Esophagus squamous epithelium (tissue), 5 donors: ENCODE measurements at places on chromosomes 7 and 10.

- no peak for DNase-seq
Measured at GRCh38 chr7:101588131-101588935, 40.8 kb downstream of the MYL10 start.

DNA sequence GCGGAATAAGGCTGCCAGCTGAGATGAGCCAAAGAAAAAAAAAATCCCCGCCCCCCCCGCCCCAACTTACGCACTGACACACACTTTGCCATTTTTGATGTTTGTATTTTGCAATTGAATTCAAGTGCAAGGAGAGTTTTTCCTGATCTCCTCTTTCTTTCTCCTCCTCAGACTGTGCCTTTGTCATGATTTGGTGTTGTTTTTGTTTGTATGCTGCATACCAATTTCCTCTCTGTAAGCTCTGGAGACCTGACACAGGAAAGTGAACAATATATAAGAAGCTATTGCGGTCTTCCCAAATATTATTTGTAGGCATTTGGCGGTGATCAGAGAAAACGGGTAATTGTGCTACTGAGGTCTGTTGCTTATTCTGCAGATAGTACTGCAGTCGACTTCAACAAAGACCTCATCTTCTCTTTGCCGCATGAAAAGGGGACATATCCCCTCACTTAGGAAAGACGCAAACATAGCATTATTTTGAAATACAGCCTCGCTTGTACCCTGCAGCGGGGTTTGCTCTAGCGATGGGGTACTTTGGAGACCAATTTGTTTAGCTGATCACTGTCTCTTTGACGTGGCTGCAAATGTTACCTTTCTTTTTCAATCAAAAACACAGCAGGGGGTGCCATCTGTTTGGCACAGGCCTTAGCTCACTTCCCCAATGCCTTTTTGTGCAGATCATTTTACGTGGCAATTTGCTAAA lies 206.6 kb downstream of the SKAP2 start:
- DNase-seq: no peak

DNA sequence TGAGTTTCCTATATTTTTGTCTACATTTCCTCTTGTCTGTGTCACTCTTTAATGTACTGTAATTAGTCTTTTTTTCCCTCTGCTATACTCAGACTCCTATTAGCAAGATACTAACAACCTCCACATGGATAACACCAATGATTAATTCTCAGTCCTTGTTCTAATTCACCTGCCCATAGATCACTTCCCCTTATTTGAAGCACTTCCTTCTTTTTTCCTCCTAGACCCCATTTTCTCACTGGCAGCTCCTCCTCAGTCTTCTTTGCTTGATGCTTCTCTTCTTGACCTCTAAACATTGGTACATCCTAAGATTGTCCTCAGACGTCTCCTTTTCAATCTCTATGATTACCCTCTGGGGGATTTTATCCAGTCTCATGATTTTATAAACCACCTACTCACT lies 98.2 kb upstream of the IMMP2L start:
- DNase-seq: no peak

DNA sequence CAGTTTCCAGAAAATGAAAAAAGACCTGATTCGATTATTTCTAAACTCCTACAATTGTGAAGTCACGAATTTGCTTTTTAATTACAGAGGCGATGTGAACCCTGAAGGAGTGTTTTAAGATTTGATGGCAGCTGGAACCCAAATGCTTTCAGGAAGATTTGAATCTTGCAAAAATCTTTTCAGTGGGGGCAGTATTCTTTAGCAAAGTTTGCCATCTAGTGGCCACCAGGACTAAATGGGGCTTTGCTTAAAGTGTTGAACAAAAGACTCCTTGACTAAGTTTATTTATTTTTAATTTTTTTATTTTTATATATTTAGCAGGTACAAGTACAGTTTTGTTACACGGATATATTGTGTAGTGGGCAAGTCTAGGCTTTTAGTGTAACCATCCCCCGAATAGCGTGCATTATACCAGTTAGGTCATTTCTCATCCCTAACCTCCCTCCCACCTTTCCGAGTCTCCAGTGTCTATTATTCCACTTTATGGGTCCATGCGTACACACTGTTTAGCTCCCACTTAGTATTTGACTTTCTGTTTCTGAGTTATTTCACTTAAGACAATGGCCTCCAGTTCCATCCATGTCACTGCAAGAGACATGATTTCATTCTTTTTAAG lies 98.8 kb downstream of the CACNB2 start:
- no peak for DNase-seq

- DNase-seq: no peak
Measured at GRCh38 chr7:114979388-114979787, 57.5 kb downstream of the MDFIC start.

- no peak for DNase-seq
Measured at GRCh38 chr7:1434165-1434718, 25.0 kb downstream of the MICALL2 start.

GRCh38 chr10:62852961-62853702 lies 37.0 kb upstream of the EGR2 start:
- no peak for DNase-seq

- no peak for DNase-seq
Measured at GRCh38 chr7:34991938-34992840, 45.1 kb downstream of the DPY19L1 start.

DNA sequence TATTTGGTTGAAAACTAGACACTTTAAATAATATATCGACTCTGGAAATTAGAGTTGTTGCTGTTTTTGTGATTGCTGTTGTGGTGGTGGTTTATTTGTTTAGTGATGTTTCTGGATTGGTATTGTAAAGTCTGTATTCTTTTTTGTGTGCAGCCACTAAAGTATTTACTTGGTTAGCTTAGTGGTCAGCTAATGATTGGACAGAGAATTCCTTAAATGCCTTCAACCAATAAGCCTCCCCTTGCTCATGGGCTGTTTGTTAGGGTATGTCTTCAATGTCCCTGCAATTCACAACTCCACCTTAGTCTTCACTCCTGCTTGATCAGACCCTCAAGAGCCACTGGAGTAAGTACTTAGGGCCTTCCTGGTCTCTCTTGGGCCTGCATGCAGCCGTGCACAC lies 71.0 kb downstream of the PAXIP1 start:
- no peak for DNase-seq

GRCh38 chr10:42827201-42827600 lies 44.6 kb downstream of the BMS1 start:
- no peak for DNase-seq

- no peak for DNase-seq
Measured at GRCh38 chr7:69032848-69033247, 565.4 kb upstream of the AUTS2 start.

DNA sequence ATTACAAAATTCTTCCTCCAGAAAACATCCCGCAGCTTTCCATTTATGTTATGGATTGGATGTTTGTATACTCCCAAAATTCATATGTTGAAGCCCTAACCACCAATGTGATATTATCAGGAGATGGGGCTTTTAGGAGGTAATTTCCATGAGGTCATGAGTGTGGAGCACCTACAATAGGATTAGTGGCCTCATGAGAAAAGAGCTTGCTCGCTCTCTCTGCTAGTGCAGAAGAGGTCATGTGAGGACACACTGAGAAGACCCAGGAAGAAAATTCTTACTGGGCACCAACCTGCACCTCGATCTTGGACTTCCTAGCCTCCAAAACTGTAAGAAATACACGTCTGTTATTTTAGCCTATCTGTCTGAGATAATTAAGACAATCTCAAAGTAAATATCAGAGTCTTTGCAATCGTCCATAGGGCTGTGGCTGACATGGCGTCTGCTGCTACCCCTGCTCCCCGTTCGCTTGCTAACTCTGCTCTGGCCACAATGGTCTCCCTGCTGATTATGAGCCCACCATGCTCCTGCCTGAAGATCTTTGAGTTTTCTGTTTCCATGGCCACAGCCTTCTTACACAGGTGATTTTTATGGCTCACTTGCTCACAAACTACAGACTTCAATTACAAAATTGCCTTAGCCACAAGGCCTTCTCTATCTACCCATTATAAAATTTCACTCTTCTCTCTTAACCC lies 333.3 kb downstream of the CACNA2D1 start:
- DNase-seq: no peak

DNA sequence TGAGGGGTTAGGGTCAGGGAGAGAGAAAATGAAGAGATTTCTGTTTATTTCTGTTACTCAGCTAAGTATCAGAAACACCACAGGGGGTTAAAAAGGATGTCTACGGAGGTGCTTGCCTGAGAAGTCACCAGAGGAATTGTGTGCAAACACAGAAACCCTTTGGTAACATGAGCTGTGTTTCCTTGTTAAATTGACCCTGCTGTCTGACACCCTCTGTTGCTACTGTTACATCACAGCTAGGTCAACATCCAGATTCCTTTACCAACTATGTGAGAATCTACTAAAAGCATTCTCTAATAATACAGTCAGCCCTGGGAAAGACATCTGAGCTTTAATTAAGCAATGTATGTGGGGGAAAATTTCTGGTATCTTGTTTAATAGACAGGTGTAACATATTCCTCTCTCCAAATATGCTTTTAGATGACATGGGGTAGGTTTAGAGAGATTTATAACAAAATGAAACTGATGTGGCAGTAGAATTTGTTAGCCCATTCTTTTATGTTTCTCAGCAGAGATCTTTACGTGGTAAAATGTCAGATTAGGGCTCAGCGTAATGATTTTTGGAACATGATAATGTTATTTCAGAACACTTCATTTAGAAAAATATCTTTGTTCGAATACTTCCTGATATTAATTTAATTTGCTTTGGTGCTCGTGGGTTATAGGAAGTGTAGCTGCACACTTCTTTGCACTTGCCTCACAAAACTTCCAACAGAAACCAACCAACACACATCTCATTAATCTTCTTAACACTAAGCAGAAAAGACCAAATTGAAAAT lies 168.0 kb upstream of the AHR start:
- DNase-seq: no peak

GRCh38 chr10:58897236-58897635 lies 279.2 kb upstream of the PHYHIPL start:
- no peak for DNase-seq

GRCh38 chr10:83372646-83373045 lies 766.7 kb upstream of the GHITM start:
- no peak for DNase-seq

DNA sequence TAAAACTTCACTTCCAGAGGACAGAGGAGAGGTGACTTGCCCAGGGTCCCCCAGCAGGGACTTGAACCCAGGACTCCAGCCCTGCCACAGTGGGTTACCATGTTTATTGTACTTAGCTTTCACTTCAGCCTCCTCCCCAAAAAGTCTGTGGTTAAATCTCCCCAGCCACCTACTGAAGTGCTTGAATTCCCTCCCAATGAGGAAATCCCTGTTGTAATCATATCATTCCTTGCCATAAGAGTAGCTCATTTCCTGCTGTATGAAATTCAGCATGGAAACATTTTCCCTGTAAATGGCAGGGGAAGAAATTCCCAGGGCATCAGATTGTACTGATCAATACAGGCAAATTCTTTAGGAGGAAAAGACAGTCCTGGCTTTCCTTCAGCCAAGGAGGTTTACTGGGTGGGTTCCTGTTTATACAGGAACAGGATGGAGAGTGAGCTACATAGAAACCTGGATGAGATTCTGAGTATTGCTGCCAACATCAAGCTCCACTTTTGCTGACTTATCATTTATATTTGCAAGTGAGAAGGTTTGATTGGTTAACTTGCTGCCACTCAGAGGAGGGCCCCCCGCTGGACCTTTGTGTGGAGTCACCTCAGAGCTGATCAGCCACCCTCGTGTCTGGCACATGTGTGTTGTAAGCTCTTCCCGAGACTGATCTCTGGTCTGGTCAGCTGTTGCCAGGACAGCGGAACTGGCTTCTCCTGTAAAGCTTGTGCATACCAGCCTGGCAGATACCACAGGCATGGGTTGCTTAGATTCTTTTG lies 16.4 kb upstream of the PDZD8 start:
- DNase-seq: no peak

DNA sequence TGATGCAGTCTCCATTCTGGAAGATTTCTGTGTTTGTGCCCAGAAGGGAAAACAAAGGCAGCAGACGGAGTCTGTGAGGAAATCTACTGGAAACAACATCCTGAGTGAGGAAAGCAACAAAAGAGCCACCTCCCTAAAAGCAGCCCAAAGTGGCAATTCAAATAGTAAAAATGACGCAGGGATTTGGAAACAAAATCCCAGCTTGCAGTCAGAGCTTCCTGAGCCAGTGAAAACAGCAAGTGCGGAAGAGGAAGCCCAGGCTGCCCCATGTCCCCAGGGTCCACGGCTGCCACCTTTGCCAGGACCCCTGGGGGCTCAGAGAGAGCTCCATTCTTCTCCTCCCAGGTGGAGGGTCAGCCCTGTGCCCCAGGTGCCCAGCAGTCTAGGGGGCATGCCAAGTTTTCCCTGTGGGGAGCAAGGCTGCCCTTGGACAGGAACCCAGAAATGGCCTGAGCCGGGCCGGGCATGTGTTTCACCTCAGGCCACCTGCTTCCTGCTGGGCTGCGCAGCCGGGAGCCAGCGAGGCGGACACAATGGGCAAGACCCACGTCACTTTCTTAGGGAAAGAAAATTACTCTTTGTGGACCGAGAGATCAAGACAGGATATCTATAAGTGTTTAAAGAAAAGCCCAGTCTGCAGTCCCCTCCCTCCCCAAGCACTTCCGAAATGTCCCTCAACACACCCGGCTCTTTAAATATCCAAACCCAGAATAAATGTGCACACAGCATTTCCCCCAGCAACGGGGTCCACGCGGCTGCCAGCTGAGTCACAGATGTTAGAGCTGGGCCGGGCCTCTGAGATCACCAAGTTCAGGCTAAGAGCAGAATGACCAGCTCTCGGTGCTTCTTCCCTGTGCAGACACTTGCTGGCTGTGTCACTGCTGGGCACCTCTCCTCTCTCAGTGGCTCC lies 231.1 kb downstream of the ARHGAP12 start:
- peak; percentile 25 for DNase-seq

GRCh38 chr10:131082201-131082850 lies 229.2 kb downstream of the TCERG1L start:
- no peak for DNase-seq

DNA sequence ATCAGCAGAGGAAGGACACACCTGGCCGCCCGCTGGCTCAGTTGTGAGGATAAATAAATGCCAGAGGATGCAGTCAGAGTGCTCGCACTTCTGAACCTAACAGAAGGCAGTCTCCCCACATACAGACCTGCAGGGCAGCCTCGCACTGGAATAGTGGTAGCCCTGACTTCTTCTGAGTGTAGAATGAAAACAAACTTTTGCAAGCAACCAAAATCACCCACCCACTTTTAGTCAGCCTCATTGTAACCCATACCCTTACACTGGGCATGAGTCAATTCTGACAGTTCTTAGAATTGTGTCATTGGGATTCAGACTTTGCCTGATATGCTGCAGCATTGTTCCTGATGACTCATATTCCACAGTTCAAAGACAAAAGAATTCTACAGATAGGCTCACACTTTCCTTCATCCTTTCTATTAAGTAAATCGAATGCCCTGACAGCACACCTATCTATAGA lies 167.0 kb upstream of the CDK1 start:
- DNase-seq: no peak

DNA sequence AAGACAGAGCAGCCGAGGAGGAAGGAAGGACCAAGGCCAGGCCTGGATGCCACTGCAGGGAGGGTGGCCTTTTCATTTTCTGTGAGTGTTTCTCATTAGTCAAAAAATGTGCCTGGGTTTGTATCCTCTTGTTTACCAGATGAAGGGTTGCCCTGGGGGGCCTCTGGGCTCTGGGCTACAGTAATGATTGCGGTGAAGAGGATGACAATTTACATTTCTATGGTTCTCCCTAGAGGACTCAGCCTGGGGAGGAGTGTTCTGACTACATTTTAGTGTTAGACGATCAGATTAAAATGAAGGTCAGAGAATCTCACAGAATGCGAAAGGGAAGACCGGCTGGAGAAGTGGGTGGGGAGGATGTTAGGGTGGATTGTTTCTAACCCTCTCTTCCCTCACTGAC lies 108.0 kb upstream of the KMT2C start:
- no peak for DNase-seq
